ENCODE measurements at places on chromosomes 5 and 9.

- no peaks in the 10 kb centered on the region for H3K4me1 ChIP-seq
- H3K36me3 ChIP-seq: no peaks in the 10 kb centered on the region
- DNase-seq: no peak
- no peak overlapping the region for H3K4me3 ChIP-seq
Observed at GRCh38 chr5:166671811-166672210, 1619.6 kb upstream of the WWC1 start.

GRCh38 chr5:71587766-71588532 is 809 bp downstream of the MCCC2 start:
- H3K4me1 ChIP-seq: peaks cover 34% of the 10 kb centered on the region
- peak overlapping the region; percentile 89 for H3K4me3 ChIP-seq
- H3K27me3 ChIP-seq: no peaks in the 10 kb centered on the region

DNA sequence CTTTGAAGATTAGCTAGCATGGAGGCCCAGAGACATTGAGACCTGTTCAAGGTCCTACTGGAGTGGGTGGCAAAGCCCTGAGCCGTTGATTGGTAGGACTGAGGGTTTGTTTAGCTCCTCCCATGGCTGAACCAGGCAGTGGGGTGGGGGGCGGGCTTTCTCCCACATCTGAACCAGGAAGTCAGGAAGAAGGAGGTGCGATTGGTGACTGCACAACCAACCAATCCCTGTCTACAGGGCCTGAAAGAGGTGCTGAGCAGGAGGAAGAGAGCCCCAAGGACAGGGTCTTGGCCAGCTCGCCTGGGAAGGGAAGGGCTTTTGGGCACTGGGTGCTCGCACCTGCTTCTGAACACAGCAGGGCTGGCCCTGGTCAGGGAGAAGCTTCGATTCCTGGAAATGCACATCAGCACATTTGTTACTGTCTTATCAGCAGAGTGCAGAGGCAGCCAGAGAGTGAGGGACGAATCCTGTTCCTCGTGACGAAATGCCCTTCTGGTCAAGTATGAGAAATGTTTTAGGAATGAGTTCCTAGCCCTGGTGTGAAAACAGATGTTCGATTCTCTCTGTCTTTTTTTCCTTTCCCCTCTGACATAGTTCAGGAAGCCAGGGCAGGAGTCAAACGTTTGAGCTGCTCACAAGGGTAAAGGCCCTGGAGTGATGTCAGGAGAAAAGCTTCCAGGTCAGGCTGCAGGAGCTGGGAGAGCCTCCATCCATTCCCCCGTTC is 294.8 kb upstream of the KLF4 start:
- no peaks in the 10 kb centered on the region for H3K36me3 ChIP-seq
- no peak for DNase-seq
- H3K27me3 ChIP-seq: no peaks in the 10 kb centered on the region
- no peak overlapping the region for H3K27ac ChIP-seq
- no peak overlapping the region for H3K4me3 ChIP-seq
- H3K4me1 ChIP-seq: no peaks in the 10 kb centered on the region

DNA sequence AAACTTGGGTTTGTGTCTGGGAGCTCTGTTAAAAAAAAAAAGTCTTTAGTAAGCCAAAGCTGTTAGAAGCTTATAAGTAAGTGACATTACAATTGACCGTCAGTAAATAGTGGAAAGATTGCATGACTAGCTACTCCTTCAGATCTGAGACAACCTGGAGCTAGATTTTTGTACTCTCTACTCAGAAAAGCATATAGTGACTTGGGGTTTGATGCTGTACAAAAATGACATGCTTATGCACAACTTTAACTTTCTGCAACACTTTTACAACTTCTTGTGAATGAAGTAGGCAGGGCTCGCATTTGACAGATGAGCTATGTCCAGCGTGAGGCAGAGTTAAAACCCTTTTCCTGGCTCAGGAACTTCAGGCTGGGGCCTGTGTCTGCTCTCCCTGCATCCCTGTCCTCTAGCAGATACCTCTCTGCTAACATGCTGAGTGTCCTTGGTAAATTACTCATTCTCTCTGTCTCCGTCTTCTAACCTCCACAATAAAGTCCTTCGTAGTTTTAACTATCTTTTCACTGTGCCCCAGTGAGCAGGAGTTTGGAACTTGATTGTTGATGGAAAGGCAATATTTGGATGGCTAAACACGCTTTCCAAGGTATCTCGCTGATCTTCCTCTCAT is 471 bp upstream of the GHR start:
- no peak overlapping the region for H3K4me3 ChIP-seq
- H3K27ac ChIP-seq: no peak overlapping the region
- H3K27me3 ChIP-seq: peaks cover 20% of the 10 kb centered on the region
- no peaks in the 10 kb centered on the region for H3K36me3 ChIP-seq
- DNase-seq: no peak
- no peaks in the 10 kb centered on the region for H3K4me1 ChIP-seq

GRCh38 chr5:72379936-72380335 is 59.8 kb downstream of the PTCD2 start:
- H3K4me3 ChIP-seq: no peak overlapping the region
- H3K36me3 ChIP-seq: no peaks in the 10 kb centered on the region
- H3K27me3 ChIP-seq: peaks cover 16% of the 10 kb centered on the region
- DNase-seq: no peak
- no peak overlapping the region for H3K27ac ChIP-seq

GRCh38 chr5:145975361-145976066 is 39.1 kb downstream of the SH3RF2 start:
- H3K4me1 ChIP-seq: no peaks in the 10 kb centered on the region
- DNase-seq: no peak
- H3K36me3 ChIP-seq: no peaks in the 10 kb centered on the region
- peaks cover 3% of the 10 kb centered on the region for H3K27me3 ChIP-seq

DNA sequence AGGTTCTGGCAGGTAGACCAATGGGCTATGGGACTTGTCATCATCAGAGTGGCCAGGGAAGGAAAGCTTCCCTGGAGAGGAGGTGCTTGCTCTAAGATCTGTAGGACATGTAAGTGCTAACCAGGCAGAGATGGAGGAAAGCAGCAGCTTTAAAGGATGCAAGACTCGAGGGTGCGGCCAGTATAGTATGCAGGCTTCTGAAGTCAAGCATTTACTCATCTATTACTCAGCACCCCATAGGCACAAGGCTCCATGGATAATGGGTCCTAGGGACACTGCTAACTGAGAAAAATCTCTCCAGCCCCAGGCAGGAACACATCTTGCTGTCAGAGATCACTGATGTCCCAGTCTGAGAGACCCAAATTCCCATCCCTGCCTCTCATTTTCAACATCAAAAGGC is 49.7 kb downstream of the WWC1 start:
- H3K4me3 ChIP-seq: no peak overlapping the region
- H3K27me3 ChIP-seq: no peaks in the 10 kb centered on the region
- no peak for DNase-seq
- H3K4me1 ChIP-seq: no peaks in the 10 kb centered on the region

DNA sequence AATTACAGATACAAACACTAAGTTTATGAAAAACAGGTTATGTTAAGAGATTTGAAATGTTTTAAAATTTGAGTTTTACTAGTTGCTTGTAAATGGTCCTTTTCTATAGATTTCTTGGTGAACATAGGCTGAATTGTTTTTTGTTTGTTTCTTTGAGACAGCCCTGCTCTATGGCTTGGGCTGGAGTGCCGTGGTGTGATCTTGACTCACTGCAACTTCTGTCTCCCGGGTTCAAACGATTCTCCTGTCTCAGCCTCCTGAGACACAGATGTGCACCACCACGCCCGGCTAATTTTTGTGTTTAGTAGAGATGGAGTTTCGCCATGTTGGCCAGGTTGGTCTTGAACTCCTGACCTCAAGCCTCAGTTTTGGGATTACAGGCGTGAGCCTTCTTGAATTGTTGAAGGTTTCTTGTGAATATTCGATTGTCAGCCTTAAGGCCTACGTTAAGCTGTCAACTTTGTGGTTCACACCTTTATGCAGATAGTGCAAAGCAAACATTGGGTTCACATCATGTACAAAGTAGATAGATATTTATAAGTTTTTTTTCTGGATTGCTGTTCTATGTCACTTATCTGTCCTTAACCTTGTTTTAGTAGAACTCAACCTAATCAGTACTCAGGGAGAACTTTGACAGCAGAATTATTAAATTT is 26.2 kb downstream of the UHRF2 start:
- H3K4me1 ChIP-seq: peaks cover 34% of the 10 kb centered on the region
- H3K27me3 ChIP-seq: no peaks in the 10 kb centered on the region
- peaks cover 44% of the 10 kb centered on the region for H3K36me3 ChIP-seq
- no peak for DNase-seq
- no peak overlapping the region for H3K4me3 ChIP-seq

- H3K27ac ChIP-seq: no peak overlapping the region
- H3K4me3 ChIP-seq: no peak overlapping the region
- H3K27me3 ChIP-seq: no peaks in the 10 kb centered on the region
- H3K36me3 ChIP-seq: no peaks in the 10 kb centered on the region
- DNase-seq: no peak
Observed at GRCh38 chr9:80554856-80555255, 983.1 kb downstream of the TLE4 start.

GRCh38 chr9:130263601-130264413 is 1.8 kb upstream of the HMCN2 start:
- H3K36me3 ChIP-seq: no peaks in the 10 kb centered on the region
- H3K27me3 ChIP-seq: peaks cover 58% of the 10 kb centered on the region
- no peak for DNase-seq
- no peak overlapping the region for H3K27ac ChIP-seq
- H3K4me3 ChIP-seq: no peak overlapping the region

DNA sequence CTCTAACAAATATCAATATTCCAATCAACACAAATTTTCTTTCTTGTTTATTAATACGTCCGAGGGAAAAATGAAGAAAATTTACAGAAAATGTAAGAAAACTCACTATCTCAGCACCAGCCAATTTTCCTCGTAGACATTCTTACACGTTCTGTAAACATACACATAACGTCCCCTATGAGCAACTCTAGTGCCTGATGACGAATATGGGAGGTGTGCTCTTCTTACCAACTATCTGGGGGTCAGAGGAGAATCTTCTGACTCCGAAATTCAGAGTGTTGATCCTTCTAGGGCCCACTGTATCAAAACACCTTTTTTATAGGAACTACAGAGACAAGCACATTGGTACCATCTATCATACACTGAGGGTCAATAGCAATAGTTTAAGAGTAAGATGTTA is 198.7 kb downstream of the GAPVD1 start:
- no peak overlapping the region for H3K4me3 ChIP-seq
- H3K27me3 ChIP-seq: no peaks in the 10 kb centered on the region

- H3K36me3 ChIP-seq: no peaks in the 10 kb centered on the region
- H3K27ac ChIP-seq: no peak overlapping the region
- no peak for DNase-seq
Observed at GRCh38 chr9:111815285-111816070, 20.7 kb upstream of the SHOC1 start.

GRCh38 chr5:135437422-135437795 is 9.7 kb downstream of the DCANP1 start:
- no peak overlapping the region for H3K27ac ChIP-seq
- no peak for DNase-seq
- no peaks in the 10 kb centered on the region for H3K36me3 ChIP-seq
- peaks cover 23% of the 10 kb centered on the region for H3K27me3 ChIP-seq
- no peaks in the 10 kb centered on the region for H3K4me1 ChIP-seq

DNA sequence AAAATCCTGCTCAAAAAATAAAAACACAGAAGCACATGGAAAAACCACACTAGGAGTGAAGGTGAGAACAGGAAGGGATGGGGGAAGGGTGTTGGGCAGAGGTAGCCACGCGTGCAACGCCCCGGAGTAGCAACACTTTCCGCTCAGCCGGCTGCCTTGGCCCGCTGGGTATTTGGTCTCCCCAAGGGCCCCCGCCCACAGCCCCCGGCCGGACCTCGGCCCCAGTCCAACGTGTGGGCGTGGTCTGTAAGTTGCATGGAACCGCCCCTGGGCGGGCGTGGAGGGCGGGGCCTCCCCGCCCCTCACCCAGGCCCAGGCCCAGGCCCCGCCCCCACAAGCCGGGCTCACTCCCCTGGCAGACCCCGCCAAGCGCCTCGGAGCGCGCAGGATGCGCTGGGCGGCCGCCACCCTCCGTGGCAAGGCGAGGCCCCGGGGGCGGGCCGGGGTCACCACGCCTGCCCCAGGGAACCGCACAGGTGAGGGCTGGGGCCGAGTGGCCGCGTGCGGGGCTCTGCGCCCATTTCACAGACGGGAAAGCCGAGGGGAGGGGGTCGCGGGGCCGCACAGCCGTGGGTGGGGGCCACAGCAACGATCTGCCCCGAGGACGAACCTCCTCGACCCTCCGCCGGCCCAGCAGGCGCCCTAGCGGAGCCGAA is at the start of gene SUSD3:
Gene SUSD3 (plus strand): TSS at position 347 of the 656 bp plus-strand sequence. CDS start 42 bp downstream, at position 389.
- peak within 1 kb of the TSS; percentile 93 for H3K4me3 ChIP-seq
- H3K27me3 ChIP-seq: no peaks in the 10 kb centered on the region
- peaks cover 8% of the 10 kb centered on the region for H3K36me3 ChIP-seq
- H3K27ac ChIP-seq: peak within 1 kb of the TSS; percentile 96

GRCh38 chr9:92048924-92049625 is 66.1 kb downstream of the SPTLC1 start:
- peaks cover 70% of the 10 kb centered on the region for H3K36me3 ChIP-seq
- H3K4me3 ChIP-seq: no peak overlapping the region
- no peaks in the 10 kb centered on the region for H3K27me3 ChIP-seq
- H3K4me1 ChIP-seq: no peaks in the 10 kb centered on the region
- no peak for DNase-seq

GRCh38 chr5:113761594-113761993 is 248.1 kb downstream of the YTHDC2 start:
- H3K27ac ChIP-seq: no peak overlapping the region
- no peak overlapping the region for H3K4me3 ChIP-seq
- H3K27me3 ChIP-seq: no peaks in the 10 kb centered on the region
- no peaks in the 10 kb centered on the region for H3K36me3 ChIP-seq
- no peaks in the 10 kb centered on the region for H3K4me1 ChIP-seq

DNA sequence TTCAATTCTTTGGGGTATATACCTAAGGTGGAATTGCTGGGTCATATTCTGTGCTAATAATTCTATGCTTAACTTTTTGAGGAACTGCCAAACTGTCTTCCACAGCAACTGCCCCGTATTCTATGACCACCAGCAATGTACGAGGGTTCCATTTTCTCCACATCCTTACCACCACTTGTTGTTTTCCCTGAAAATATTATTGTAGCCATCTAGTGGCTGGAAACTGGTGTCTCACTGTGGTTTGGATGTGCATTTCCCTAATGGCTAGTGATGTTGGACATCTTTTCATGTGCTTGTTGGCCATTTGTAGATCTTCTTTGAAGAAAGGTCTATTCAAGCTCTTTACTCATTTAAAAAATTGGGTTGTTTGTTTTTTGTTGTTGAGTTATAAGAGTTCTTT is 30.7 kb downstream of the MSX2 start:
- H3K27me3 ChIP-seq: peaks cover 20% of the 10 kb centered on the region
- H3K4me3 ChIP-seq: no peak overlapping the region
- no peak overlapping the region for H3K27ac ChIP-seq
- no peak for DNase-seq
- no peaks in the 10 kb centered on the region for H3K36me3 ChIP-seq

GRCh38 chr5:11482011-11482410 is 422.2 kb downstream of the CTNND2 start:
- H3K27me3 ChIP-seq: no peaks in the 10 kb centered on the region
- H3K4me3 ChIP-seq: no peak overlapping the region
- DNase-seq: no peak
- no peak overlapping the region for H3K27ac ChIP-seq

DNA sequence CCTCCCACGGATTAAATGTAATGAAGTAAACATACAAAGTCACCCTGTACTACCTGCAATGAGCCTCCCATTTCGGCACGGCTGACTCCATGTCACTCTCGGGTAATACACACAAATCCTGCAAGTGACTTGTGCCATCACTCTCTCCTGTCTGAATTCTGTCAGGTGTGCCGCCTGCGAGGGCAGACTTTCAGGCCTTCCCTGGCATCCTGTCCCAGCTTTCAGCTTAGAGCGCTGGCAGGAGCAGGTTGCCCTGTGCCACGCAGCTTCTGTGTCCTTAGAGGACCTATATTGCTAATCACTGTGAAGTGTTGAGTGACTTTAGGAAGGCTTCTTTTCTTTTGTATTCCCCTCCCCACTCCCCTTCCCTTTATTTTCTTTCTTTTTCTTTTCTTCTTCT is 25.8 kb upstream of the S1PR3 start:
- no peaks in the 10 kb centered on the region for H3K36me3 ChIP-seq
- H3K27me3 ChIP-seq: peaks cover 10% of the 10 kb centered on the region
- H3K4me3 ChIP-seq: no peak overlapping the region
